ENCODE measurements at places on chromosomes 7 and 10. TPM values are rescaled to one million over a fixed set of nuclear protein-coding genes. Genes with fewer than 3 reads are reported as not detected.

DNA sequence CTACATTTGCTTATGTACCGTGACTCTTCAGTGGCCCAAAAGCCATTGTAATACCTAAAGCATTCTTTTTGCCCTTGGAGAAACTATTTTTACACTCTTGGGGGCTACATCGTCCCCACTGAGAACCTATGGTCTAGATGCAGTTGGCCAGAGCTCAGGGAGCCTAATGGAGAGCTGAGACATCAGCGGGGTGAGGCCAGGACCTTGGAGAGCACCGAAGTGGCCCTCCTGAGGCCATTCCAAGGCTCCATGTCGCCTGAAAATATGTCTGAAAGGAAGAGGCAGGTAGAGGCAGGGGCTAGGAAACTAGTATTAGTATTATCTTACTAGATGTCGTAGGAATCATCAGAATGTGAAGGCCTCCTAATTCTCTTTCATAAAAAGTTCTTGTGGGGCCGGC, 4.9 kb downstream of the PKD2L1 start:
- DNase-seq: no peak

- DNase-seq: no peak
These were observed 239.7 kb upstream of the HABP2 start for GRCh38 chr10:113313048-113313602.

DNA sequence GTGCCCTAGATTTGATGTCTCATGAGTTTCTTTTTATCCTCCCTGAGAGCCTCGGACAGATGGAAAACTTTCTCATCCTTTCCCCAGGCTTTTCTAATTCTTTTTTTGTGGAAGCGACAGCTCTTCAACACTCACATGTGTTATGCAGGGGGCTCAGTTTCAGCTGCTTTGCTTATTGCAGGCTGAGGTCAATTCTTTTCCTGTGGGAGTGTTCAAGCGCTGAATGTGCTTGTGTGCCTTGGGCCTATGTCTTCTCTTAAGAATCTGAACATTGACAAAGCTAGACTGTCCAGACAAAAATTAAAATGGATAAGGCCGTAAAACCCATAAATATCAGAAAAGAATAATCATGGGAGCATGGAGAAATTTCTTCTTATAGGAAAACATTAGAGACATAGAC, 125.2 kb upstream of the STEAP4 start:
- DNase-seq: no peak

DNA sequence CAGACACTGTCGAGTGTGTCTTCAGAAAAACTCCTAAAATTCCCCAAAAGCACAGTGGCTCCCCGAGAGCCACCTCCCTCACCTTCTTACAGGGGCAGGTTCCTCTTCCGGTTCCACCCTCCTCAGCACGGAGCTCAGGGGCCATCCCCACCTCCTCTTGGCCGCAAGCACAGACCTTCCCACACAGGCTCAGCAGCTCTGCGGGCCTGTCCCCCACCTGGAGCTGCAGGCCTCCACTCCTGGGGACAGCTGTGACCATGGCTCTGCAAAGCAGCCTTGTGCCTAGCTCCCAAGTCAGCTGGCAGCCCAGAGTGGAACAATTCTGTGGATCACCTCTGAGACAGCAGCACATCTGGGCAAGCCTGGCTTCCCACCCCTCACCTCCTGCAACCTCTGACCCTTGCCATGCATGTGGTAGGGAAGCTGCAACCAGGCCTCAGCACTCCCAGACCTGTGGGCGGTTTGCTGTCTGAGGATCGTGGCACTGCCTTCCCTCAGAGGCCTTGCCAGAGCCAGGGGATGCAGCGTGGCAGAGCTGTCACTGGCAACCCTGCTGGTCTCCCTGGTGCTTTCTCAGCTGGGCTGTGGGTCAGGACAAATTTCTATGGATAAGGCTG, 79.7 kb downstream of the ALOX5 start:
- no peak for DNase-seq

DNA sequence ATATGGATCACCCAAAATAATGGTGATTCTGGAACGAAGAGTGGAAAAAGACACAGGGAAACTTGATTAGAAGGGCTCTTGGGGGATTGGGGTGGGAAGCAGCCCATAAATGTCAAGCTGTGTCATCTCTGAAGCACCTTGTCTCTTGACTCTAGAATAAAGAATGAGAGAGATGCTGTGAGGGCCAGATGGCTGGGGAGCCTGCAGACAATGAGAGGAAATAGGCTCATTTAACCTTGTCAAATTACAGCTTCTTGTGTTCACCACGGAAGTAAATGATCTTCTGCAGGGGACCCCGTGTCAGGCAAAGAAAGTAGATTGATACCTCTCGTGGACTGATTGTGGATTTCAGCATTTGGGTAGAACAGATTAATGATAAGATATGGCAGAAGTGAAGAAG, 159.3 kb downstream of the ST7 start:
- DNase-seq: no peak

- DNase-seq: no peak
These were observed 39.4 kb downstream of the SEMA3A start for GRCh38 chr7:84154991-84155781.

The ACSM6 gene
- total RNA-seq: not detected

The NUTM2D gene
- total RNA-seq: 2.8 TPM

GRCh38 chr7:93810561-93810960, 80.0 kb downstream of the TFPI2 start:
- DNase-seq: no peak

The IFIT3 gene
- 9.8 TPM for total RNA-seq

- DNase-seq: no peak
These were observed 757 bp upstream of the NRCAM start for GRCh38 chr7:108456845-108457540.

Measured in liver (tissue), 10 donors.